ENCODE measurements at places on chromosomes 4 and X.

DNA sequence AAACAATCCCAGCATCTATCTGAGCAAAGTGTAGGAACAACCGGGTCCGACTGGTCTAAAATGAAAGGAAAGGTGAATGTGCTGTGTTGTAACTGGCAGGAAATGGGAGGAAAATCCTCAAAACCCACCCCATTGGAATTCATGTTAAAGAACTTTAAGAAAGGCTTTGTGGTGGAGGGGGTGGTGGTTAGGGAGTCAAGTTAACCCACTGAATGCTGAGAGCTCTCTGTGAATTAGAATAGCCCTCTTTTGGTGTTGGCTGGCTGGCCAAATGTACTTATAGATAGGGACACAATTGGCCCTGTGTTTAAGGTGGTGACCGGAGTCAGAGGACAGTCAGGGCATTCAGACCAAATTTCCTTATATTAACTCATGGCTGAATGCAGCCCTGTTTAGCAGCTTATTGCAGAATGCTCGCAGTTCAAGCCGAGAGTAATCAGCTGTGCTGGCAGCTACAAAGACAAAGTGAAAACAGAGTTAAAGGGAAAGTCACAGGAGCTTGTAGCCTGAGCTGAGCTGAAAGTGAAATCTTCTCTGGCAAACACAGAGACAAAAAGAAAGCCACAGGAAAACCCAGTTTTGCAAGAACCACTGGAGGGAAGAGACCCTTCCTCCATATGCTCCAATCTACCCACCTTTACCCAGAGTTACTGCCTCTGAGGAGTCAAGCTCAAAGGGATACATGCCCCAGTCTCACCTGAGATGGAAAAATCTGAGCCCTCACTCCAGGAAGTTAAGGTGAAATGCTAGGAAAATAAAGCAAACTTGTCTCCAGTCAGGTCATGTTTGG, 38.5 kb upstream of the UGT2B7 start:
- peak; percentile 72 for DNase-seq

- DNase-seq, result no peak
These were observed 250.6 kb upstream of the NDST3 start for GRCh38 chr4:117783716-117784115.

DNA sequence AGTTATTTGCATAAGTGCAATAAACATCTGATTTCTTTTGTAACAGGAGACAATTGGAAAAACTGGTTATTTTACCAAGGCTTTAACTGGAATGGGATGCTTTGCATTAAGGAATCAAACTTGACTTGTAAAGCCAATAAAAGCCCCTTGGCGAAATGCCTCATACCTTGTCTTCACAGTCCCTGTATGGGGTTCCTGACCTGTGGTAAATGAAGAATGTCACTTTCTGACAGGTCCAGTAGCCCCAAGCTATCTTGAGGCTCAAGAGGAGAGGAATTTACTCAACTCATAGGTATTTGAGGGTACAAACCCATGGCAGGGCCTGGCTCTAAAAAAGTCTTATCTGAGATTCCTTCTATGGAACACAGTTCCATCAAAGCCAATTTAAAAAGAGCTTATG, 78.0 kb downstream of the ACOX3 start:
- no peak for DNase-seq

GRCh38 chr4:133960975-133961374, 240.6 kb downstream of the PABPC4L start:
- no peak for DNase-seq

DNA sequence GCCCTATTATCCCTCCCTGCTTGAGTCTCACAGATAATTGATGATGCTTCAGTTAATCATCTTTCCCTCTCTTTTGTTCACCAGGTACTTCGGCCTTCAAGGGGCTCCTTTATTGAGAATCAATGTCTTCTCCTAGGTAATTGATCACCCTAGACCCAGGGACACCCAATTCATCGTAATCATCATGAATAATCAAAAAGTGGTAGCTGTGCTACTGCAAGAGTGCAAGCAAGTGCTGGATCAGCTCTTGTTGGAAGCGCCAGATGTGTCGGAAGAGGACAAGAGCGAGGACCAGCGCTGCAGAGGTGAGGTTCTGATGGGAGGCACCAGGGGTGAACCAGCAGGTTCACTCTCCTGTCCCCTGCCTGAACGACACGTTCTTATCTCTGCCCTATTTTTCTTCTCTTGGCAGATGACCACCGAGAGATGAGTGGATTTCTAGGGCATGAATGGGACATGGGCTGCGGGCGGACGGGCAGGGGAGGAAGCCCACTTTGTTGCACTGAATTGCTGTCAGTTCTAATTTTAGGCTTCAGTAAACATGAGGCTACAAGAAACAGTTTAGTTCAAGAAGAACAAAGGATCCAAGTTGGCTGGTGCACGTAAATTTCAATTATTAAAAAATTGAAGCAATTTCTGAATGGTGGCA, 80.5 kb downstream of the ALPK1 start:
- DNase-seq, result peak; percentile 86

DNA sequence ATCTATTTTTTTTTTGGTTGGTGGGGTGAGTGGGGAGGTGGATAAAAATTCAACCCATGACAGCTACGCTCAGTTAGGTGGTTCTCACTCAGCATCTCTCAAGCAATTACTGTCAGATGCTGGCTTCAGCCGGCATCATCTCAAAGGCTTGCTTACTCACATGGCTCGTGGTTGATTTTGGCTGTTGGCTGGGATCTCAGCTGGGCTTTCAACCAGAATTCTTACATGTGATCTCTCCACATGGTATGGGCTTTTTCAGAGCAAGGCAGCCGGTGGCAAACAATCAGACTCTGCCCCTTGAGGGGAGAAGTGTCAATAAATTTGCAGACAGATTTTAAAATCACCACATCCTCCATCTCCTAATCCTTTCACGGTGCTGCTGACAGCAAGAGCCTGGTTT, 47.2 kb downstream of the SLC34A2 start:
- no peak for DNase-seq

GRCh38 chr4:87053176-87053658, 118.4 kb downstream of the AFF1 start:
- no peak for DNase-seq

- DNase-seq, result peak; percentile 99
These were observed at the start of gene NKX6-1 for GRCh38 chr4:84498935-84499623. TSS of gene NKX6-1 (minus strand) at chr4:84499292. CDS start at chr4:84498228, 1,064 bp downstream.

GRCh38 chr4:13160920-13161319, 323.2 kb downstream of the RAB28 start:
- no peak for DNase-seq

GRCh38 chr4:54719378-54719777, 61.6 kb downstream of the KIT start:
- no peak for DNase-seq

DNA sequence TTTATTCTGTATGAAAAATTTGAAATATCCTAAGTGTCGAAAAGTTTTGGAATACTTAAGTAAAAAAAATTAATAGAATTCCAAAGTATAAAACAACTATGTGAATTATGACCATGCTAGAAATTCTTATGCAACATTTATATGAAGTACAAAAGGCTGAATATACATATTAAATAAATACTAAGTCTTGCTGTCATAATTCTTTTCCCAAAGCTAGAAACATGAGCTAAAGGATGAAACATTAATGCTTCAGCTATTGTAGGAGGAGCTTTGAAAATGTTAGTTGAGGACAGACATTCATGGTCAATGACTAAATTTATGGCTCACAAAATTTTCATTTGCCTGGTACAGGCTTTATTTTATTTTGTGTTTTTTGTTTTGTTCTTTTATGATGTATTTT, 207.3 kb downstream of the GABRB1 start:
- DNase-seq, result no peak

GRCh38 chrX:111284631-111285293, 14.5 kb upstream of the CAPN6 start:
- no peak for DNase-seq

- DNase-seq, result no peak
These were observed 42.7 kb upstream of the CTAG2 start for GRCh38 chrX:154695911-154696675.

GRCh38 chr4:175419236-175419718, 392.8 kb downstream of the GPM6A start:
- DNase-seq, result no peak

DNA sequence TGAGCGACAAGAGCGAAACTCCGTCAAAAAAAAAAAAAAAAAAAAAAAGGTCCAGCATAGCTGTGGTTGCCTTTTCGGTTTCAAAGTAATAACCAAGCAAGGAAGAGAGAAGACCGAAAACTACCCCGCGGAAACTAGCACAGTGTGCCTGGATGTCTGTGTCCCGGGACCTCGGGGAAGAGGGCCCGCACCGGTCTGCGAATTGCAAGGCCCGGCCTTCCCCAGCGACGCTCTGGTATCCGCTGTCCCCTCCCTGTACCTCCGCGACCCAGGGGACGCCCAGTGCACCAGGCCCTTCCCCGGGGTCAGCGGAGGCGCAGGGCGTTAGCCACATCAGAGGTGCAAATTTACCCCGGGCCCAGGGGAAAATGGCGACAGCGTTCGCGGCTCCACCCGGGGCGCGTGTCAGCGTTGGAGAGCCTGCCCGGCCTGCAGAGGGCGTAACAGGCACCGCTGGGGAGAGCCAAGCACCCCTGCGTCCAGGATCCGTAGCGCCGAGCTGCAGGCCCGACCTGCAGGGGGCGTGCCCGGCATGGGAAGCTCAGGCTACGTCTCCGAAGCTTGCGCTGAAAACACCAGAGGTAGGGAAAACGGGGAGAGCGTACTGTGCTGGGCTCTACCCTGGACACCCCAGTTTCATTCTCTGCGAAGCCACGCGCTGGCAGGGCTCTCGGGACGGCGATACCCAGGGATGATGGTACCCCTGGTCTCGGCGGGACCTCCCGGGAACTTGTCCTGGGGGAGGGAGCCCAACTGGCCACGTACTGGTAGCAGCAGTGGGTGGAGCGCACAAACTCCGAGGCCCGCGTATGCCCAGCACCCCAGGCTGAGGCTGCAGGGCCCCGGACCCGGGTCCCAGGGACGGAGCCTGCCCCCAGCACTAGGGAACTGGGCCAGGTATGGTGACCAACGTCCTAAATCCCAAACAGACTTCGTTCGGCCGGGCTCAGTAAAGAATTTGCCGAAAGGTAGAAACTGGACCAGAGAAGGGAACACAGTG, 16.2 kb downstream of the NKX6-1 start:
- DNase-seq, result peak; percentile 54

GRCh38 chrX:111850975-111851374, 25.0 kb upstream of the TRPC5OS start:
- no peak for DNase-seq

GRCh38 chr4:121777625-121778024, 12.7 kb upstream of the SMIM43 start:
- no peak for DNase-seq

DNA sequence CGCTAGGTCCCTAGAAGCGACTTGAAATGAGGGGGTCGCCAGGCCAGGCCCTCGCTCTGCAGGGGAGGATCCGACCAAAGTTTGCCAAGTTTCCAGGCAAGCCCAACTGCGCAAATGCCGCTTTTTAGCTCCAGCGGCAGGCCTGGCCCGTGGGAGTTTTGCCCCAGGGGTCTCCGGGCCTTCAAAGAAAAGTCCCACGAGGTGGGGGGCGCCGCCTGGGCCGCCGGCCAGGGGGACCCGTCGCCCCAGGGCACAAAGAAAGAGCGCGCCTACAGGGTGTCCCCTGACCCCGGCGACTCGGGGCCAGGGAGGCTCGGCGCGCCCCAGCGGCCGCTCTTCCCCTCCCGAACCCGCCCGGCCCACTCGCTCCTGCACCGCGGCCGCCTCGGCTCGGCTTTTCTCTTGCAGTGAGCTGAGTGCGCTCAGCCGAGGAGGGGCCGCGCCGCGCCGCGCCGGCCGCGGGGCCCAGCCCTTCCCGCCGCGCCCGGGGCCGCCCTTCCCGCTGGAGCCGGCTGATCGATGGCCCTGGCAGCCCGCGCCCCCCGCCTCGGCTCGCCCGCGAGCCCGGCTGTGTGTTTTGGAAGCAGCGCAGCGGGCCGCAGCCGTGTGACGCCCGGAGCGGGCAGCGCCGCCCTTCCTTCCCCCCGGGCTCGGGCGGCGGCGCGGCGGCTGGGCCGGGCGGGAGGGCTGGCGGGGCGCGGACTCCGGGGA, 754 bp upstream of the KLF3 start:
- peak; percentile 87 for DNase-seq
